ENCODE measurements at places on chromosomes 13 and 19.

DNA sequence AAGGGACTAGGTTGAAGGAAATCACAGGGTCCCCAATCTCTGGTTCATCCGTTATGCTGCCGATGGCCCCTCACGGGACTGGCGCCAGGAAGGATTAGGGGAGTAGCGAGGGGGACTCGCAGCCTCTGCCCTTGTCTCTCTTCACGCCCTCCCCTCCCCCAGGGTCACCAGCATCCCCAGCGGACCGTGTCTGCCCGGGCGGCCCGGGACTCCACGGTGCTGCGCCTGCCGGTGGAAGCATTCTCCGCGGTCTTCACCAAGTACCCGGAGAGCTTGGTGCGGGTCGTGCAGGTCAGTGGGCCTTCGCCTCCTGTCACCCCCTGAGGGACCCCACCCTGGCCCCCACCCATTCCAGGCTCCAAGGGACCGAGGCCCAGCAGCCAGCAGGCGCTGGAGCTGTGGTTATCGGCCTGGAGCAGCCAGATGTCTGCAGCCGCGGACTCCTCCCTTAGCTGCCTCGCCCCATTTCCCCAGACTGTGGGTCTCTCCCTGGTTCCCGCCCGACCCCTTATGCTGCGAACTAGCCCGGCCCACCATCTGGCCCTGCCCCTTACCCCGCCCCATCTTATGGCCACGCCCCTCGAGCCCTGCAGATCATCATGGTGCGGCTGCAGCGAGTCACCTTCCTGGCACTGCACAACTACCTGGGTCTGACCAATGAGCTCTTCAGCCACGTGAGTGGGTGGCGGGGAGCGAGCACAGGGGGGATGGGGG is 5.4 kb downstream of the PNPLA6 start:
- DNase-seq, result no peak

GRCh38 chr19:13022859-13023636 is 27.8 kb downstream of the NFIX start:
- DNase-seq, result no peak

- DNase-seq, result no peak
Measured at GRCh38 chr13:106602178-106602577, 34.2 kb upstream of the ARGLU1 start.

DNA sequence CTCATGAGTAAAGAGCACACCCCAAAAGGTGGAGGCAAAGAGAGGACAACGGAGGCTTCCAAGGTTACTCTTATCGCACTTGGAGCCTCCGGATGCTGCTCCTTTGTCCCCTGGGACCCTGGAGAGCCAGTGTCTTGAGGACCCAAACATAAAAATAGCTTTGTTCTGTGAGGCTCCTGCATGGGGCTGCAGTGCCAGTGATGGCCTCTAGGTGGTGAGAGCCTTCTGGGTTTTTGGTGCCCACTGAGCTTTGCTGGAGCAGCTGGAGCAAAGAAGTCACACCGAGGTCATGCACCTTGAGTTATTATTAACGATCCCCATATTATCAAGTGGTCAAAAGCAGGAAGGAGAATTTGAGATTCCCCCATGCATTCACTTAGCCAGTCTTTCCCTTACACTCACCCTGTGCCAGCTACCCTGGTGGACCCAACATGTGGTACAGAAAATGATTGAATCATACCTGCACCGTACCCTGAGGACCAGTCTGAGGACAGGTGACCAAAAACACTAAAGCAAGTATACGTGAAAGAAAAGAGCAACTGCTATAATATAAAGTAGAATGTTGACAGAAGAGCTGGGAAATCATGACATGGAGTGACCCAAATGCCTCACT is 41.5 kb downstream of the ZNF682 start:
- DNase-seq, result no peak

DNA sequence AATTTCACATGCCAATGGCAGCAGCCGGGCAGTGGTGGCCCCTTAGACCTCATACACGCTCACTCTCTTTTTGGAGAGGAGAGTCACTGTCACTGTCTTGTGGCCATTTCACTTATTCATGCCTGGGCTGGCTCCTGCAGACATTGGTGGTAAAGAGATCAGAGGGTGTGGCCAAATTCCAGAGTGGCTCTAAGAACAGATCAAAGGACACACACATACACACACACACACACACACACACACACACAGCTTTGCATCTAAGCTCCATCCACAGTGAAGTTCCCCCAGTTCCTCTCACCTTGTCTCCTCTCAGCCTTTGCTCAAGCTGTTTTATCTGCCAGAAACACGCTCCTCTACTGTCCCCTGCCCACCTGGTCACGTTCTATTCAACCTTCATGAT is 46.5 kb upstream of the KPNA3 start:
- DNase-seq, result no peak

- DNase-seq, result no peak
Measured at GRCh38 chr13:107457686-107458085, 757.6 kb downstream of the LIG4 start.

- DNase-seq, result no peak
Measured at GRCh38 chr13:97851269-97851668, 102.2 kb upstream of the IPO5 start.

GRCh38 chr13:22040810-22041364 is 370.0 kb downstream of the FGF9 start:
- DNase-seq, result no peak
